Stimulated activated CD4-positive, alpha-beta T cell treated with anti-CD3 and anti-CD28 coated beads, TNF-alpha, amount 100 ng/mL, for 1 hour (primary cell): ENCODE measurements at places on chromosomes 5 and 9.

- peak; percentile 62 for DNase-seq
These were observed 31.8 kb downstream of the SEC61B start for GRCh38 chr9:99253772-99254431.

GRCh38 chr9:35962126-35962906 is 4.4 kb upstream of the OR2S2 start:
- no peak for DNase-seq

DNA sequence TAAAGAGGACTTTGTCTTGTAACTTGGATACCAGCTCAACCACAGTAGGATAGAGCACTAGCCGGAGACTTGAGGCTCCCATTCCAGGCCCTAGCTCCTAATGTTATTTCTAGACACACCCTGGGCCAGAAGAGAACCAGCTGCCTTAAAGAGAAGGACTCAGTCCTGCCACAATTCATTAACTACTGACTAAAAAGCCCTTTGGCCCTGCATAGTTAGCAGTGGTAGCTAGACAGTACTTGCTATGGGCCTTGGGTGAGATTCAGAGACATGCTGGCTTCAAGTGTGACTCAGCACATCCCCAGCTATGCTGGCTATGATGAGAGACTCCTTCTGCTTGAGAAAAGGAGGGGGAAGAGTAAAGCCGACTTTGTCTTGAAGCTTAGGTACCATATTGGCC is 47.3 kb downstream of the TMEM167A start:
- DNase-seq = no peak

DNA sequence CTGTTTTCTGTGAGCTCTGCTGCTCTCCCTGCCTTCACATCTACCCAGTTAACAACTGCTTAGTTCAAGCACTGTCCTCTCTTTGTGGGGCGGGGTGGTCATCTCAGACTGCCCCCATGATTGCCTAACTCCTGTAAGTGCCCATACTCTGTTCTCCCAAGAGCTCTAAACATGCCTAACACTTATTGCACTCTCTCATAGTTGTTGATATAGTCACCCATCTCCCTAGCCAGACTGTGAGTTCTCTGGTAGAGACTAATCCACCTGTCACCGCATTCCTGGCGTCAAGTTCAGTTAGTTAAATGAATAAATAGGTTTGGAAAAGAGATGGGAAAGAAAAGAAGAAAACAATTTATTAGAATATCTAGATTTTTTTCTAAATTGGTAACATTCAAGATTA is 18.3 kb upstream of the MUSK start:
- DNase-seq = no peak

- no peak for DNase-seq
These were observed 44.1 kb downstream of the KCNV2 start for GRCh38 chr9:2761424-2761823.

- DNase-seq = no peak
These were observed 89.3 kb downstream of the ALDH1A1 start for GRCh38 chr9:72863456-72864094.

GRCh38 chr5:10427201-10427600 is 14.5 kb upstream of the ROPN1L start:
- no peak for DNase-seq

DNA sequence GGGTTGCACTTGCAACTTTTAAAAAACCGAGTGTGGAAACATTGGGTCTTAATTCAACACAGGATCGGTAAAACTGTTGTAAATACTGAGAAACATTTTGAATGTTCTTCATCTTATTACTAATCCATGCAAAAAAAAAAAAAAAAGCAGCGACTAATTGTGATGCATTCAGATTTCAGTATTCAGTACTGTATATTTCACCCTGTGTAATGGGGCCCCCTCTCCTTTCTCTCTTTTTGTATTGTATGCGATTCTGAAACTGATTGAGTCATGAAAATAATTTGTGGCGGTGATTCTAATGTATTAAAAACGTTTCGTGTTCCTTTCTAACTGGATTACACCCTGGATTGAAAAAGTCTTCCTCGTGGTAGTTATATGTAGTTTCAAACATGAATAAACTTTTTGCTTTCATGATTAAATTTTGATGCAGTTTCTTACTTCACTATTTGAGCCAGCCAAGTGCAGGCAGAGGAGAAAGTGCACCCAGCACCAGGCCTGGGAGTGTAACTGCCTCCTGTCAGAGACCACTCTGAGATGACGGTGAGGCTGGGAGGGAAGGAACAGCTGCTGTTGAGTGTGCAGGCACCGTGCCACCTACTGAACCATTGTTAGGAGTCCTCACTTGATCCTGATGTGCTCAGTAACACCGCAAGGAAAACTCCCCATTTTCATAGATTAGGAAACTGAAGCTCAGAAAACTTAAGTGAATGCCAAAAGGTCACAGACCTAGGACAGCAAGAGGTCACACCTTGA is 220.0 kb downstream of the PBX3 start:
- DNase-seq = no peak

DNA sequence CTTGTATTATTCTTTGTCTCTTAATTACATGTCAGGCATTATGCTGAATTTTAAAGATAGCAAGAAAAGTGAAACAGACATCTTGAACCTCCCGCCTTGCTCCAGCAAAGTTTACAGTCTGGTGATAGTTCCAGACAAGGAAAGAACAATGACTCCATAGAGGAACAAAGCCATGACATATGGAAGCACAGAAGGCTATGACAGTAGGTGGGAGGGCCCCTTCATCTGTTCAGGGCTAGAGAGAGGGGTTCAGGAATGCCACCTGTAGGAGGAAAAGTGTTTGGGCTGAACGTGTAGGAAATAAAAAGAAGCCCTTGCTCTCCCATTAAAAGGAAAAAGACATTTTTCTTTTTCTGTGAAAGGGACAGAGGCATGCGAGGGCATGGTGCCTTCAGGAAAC is 315.6 kb downstream of the TRIM32 start:
- no peak for DNase-seq

GRCh38 chr5:149833116-149833827 is 103.2 kb downstream of the PPARGC1B start:
- DNase-seq = no peak

DNA sequence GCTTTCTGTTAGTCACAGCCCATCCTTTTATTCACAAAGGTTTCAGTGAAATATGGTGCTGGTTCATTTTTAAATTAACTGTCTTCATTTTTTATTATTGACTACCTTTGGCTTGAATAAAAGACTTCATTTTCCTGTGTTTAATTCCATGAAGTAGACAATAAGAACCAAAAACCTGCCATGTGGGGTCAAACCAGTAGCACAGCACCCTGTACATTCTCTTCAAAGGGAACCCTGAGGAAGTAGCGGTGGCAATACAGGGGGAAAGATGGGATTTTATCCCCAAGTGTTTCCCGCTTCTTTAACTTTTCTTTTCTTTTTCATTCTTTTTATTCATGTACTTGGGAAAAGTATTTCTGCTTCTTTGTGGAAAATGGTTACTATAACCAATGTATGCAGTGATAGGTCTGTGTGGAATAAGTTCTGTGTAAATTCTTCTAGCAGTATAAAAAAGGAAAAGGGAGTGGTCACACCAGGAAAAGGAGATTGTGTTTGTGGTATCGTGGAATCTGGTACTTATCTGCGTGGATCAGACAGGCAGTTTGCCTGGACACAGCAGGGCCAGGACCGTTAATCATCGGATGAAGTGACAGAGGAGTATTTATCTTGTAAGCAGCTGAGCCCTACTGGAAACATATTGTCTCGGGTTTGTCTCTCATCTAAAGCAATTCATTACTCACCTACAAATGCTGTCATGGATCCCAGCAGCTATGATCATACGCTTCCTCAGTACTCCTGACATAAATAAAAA is 94.2 kb downstream of the PPIC start:
- no peak for DNase-seq

DNA sequence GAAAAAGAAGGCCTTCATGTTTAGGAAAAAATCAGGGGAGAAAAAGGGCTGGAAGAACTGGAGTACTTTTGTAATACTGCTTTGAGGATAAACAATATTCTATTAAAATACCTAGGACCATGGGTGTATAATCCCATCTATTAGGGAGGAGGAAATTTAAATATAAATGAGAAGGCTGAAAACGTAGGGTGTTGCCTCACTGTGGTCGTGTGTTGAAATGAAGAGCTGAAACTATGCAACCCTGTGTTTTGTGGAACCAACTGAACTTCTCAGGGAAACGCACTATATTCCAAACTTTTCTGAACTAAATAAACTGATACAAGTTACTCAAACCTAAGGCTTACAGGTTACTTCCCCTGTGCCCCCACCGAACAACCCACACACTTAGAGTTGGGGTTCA is 4.5 kb upstream of the CNTLN start:
- no peak for DNase-seq

DNA sequence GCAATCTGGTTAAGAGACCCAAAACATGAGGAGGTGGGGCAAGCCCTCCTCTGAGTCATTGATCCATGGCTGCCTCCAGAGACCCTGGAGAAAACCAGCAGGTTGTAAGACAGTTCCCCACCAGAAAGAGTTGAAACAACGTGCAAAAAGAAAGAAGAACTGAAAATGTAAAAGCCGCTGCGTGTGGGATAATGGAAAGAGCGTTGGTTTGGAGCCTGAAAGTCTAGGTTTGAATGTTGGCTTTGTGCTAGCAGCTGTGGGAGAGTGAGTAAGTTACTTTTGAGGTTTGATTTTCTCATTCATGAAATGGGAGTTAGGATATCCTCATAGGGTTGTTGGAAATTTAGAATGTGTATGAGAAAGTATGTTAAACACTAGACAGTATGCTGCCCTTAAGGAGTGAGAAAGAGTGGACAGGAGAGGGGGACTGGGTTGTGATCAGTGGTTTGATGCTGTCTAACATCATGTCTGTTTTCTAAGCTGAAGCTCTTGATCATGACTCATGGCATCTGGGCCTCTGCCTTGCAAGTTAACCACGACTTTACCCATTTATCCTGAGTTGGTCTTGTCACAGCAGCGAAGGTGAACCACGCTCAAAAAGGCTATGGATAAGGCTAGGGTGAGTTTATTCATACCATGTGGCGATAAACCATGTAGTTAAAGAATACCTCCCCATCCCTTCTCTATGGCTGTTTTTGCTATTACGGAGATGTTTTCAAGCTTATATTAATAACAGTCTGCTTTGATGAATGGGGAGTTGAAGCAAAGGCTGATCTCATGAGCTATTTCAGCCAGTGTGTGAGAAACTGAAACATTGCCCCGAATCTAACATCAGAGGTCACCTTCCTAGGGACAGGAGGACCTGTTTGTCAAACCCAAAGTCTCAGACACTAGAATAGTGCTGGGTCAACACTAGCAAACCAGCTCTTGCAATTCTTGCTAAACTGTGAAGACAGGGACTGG is 41.3 kb downstream of the ZNF366 start:
- no peak for DNase-seq

- no peak for DNase-seq
These were observed 104.3 kb downstream of the GRIA1 start for GRCh38 chr5:153594785-153595184.

GRCh38 chr5:142506756-142507155 is 179.1 kb downstream of the FGF1 start:
- DNase-seq = no peak

DNA sequence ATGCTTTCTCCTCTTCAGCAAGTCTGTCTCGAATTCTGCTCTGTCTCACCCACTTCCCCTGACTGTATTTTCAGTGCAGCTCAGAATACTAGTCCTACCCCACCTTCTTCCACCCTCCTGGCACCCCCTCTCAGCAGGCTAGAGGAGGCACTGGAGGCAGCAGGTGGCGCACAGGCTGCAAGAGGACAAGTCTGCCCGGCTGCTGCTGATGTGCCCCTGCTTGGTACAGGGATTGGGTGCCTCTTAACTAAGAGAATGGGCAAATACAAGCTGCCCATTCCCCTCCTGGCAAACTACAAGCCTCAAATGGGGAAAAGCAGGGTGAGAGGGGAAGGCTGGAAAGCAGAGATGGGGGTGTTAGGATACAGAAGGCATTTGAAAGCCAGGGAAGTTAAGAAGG is 5.1 kb downstream of the TLN1 start:
- no peak for DNase-seq

DNA sequence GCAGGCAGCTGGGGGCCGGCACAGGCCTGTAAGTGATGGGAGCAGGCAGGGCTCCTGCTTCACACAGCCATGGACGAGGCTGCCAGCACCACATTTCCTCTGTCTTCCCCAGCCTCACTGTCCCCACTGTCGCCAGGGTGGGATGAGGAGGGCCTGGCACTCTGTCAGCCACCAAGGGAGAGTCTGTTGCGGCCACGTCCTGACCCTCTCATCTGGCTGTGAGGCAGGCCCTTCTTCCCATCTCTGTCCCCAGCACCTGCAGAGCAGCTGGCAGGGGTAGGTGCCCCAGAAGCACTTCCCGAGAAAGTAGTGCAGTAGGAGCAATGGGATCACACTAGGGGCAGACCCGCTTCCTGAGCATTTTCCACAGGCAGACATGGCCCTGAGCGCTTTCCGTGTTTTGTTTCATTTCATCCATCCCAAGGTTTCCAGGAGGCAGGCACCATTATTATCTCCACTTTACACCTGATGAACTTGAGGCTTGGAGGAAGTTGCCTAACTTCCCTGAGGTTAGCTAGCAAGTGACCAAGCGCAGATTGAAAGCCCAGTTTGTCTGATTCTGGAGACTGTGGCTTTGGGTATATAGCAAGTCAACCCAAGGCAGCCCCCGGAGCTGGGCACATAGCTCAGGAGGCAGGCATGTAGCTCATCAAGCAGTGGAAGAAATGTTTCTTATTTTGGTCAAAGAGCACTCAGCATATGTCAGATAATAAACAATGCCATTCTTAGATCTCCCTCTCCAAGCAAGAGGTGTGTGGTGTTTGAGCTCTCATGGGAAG is 202.4 kb downstream of the DAB2IP start:
- DNase-seq = no peak

DNA sequence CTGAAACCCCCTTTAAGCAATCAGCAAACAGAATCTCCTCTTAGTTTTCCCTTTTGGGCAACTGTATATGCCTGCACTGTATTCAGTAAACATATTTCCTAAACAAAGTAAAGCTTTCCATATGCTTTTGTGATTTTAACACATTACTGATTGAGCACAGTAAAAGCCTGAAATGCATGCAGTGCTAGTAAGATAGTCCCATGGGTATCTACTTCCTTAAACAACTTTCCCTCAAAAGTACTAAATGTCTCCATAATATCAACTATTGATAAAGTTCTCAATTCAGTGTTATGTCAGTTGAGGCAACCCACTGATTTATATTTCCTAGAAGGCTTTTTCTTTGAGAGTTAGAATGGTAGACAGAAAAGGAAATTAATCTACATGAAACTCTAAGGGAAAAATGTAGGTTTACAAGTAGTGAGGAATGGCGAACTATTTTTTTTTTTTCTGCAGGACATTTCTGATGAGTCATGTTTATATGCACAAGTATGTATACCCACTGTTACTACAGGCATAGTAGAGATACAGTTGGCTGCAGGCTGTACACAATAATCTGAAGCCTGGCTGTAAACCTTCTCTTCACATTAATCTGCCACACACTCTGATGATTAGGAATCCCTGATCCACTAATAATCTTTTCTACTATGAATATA is 31.2 kb upstream of the CEP120 start:
- DNase-seq = no peak

GRCh38 chr9:33466565-33467495 is 6.9 kb downstream of the NOL6 start:
- peak; percentile 58 for DNase-seq
